ENCODE measurements at places on chromosomes 3 and 15.
A peak's percentile ranks its signal among the peaks of the same experiment; 100 is the strongest.

DNA sequence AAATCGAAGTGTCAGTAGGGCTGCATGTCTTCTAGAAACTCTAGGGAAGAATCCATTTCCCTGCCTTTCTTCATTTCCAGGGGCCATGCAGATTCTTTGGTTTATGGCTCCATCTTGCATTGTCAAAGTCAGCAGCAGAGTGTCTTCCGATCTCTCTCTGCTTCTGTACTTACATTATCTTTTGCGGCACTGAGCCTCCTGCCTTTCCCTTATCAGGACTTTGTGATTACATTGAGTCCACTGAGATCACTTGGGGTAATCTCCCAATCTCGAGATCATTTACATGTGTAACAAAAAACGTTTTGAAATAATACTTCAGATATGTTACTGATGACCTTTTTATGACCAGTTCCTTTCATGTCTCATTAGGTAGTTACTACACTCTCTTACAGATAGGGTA, 695.9 kb downstream of the NSUN3 start:
- DNase-seq, result no peak

DNA sequence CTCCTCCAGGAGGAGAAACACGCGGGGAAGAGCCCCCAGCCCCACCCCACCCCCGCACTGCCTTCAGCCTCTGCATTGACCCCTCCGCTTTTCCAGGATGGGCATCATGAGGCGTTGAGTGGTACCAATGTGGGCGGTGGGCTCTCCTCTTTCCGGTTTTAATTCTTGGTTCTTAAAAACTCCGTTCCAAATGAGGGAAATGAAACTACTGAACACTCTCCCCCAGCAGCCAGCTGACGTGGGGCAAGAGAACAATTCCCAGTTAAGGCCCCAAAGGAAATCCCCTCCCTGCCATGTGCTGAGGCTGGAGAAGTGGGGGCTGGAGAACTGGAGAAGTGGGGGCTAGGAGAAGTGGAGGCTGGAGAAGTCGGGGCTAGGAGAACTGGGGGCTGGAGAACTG, 5.3 kb upstream of the NRROS start:
- no peak for DNase-seq

DNA sequence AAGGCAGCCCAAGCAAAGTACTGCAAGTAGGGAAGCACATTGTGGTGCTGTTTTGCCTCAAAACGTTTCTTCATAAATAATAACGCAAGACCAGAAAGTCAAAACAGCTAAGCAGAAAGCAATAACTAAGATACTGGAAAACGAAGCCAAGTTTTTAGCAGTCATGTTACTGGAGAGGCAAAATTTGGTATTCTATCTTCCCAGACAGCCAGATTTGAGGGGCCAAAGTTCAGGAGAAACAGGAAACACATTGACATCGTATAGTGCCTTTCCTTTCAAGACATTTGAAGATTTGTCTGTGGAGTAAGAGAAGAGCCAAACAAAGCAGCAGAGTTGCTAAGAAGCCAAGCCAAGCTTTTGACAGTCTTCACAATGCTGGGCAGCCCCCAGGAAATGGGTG, 843.6 kb upstream of the NECTIN3 start:
- no peak for DNase-seq

DNA sequence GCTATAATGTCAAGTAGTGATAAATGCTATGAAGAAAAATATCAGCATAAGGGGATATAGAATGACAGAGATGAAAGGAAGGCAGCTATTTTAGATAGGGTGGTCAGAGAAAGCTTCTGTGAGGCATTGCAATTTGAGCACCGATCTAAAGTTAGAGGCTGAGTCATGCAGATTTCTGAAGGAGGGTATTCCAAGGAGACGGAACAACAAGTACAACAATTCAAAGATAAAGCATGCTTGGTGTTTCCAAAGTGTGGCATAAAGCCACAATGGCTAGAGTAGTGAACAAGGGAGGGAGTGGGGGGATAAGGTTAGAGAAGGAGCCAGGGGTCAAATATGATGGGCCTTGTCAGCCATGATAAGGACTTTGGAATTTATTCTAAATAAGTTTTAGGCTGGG, 71.9 kb downstream of the PFN2 start:
- peak; percentile 16 for DNase-seq

- peak; percentile 11 for DNase-seq
These were observed 1.3 kb upstream of the SPTSSB start for GRCh38 chr3:161372321-161373260.

DNA sequence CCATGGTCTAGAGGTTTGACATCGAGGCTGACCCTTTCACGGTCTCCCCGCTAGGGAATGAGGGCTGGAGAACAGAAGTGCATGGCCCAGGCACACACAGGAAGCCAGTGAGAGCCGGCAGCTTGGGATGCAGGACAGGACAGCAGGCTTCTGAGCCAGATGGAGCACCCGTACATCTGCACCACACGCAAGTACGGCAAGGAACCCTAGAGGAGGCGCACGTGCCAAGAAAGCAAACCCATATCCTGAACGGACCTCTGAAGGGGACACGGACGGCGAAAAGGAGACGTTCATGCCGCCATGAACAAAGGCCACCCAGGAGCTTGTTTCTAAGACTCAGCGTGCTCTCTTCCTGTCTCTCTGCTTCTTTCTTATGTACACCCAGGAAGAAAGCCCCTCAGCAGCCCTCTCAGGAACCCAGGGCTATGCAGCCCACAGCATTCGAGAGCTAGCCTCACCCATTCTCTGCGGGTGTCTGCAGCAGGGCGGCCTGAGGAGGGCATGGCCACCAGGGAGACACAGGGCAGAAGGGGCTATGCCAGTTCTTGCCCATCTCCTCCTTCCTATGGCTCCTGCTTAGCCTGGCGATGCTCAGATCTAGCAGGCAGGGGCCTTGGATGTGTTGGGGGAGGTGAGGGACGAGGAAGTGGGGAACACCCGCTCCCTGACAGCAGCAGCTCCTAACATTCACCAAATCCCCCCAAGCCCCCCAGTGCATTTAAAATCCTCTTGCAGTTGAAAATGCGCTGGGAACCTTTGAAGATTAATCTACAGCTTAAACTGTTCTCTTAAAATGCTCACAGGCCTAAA, 81.3 kb downstream of the PCSK6 start:
- no peak for DNase-seq

- DNase-seq, result peak; percentile 96
These were observed 223.8 kb downstream of the OPA1 start for GRCh38 chr3:193816656-193817311.

All from muscle of arm (tissue), 14 donors.